ENCODE measurements at places on chromosomes 4 and X.

DNA sequence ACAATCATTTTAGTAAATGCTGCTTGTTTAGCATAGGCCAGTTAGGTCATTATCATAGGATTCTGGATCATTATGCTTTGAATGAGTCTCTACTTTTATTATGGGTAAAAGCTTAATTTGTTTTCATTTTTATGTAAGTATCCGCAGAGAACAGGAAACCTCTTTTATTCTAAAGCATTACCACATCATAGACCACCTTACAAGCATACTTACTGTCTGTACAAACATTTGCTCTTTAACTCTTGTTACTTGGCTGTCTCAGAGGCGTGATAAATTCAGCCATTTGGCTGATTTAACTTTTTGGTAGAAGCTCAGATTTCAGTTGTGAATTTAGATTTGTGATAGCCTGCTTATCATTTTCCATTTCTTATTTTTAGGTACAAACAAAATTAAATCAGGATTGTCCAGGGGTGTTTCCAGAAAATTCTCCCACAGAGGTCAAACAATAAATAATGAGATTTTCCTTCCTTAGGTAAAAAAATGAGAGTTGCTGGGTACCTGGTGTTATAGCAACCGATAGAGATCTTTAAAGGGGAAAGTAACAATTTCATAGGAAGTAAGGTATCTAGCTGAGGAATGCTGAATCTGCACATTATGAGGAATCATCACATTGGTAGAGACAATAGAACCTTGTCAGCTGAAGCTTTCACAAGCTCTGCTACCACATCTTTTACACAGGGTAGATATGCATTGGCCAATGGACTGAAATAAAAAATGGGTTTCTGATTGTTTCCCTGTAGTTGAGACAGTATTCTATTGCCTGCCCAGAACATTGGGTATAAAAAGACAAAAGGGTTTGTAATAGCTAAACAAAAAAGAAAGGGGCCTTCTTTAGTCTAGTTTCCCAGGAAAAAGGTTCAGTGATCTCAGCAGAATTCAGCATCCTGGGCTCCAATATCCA, 62.5 kb downstream of the NDNF start:
- DNase-seq: no peak

- DNase-seq: peak; percentile 81
These were observed 28.2 kb downstream of the NSD2 start for GRCh38 chr4:1899149-1900086.

GRCh38 chr4:159269116-159269515, 166.2 kb downstream of the RAPGEF2 start:
- no peak for DNase-seq

GRCh38 chr4:31045724-31046318, 325.7 kb downstream of the PCDH7 start:
- no peak for DNase-seq

GRCh38 chr4:52588771-52589591, 70.1 kb downstream of the USP46 start:
- peak; percentile 27 for DNase-seq

GRCh38 chrX:40340116-40340515, 240.7 kb upstream of the ATP6AP2 start:
- no peak for DNase-seq
